ENCODE measurements at places on chromosomes 13 and 19.
A peak's percentile ranks its signal among the peaks of the same experiment; 100 is the strongest.

GRCh38 chr13:97432917-97433726 lies 847 bp upstream of the RAP2A start:
- peak; percentile 100 for DNase-seq

- DNase-seq = peak; percentile 24
Measured at GRCh38 chr13:78137404-78138142, 218.9 kb upstream of the EDNRB start.

DNA sequence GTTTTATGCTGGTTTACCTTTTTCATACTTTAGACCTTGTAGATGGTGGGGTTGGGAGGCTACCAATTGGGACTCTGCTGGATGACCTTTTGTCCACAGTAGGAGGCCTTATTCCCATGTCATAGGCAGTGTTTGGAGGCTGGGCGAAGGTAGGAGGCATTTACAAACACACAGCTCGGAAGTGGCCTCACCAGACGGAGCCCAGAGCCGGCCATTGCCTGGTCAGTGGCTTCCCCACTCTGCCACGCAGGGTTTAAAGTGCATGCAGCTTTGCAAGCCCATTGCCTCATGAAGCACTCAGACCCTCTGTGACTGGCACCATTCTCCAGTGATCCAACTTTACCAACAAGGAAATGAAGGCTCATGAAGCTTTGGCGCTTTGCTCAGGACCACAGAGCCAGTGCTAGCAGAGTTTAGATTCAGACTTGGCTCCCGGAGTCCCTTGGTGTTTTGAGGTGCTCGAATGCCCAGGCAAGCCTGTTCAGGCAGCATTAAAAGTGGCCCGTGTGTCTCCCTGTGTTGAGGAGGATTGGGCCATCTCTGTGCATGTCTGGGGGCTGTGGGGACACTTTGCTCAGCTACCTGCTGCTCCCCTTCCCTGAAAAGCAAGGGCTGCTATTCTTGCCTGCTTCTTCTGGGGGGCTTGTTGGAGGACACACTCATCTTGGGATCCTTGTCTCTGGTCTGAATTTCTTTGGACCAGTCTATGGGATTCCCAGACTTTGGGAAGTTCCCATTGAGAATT lies 148.7 kb downstream of the ZNF536 start:
- DNase-seq = no peak

DNA sequence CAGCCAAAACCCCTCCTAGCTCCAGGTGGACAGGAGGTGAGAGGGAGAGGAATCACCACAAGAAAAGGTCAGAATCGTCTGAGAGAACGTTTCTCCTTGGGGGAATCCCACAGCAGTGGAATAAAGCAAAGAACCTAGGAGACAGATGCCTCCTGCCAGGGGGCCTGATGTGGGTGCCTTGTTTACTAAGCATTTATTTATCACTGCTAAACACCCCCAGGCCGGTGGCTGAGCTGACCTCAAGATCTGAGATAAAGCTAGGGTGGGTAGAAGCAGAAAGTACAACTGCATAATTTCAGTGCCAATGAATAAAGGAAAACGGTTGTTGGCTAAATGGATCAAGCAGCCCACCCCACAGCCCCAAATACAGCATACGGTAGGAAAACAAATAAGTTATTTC lies 33.9 kb upstream of the ATP11A start:
- DNase-seq = no peak

DNA sequence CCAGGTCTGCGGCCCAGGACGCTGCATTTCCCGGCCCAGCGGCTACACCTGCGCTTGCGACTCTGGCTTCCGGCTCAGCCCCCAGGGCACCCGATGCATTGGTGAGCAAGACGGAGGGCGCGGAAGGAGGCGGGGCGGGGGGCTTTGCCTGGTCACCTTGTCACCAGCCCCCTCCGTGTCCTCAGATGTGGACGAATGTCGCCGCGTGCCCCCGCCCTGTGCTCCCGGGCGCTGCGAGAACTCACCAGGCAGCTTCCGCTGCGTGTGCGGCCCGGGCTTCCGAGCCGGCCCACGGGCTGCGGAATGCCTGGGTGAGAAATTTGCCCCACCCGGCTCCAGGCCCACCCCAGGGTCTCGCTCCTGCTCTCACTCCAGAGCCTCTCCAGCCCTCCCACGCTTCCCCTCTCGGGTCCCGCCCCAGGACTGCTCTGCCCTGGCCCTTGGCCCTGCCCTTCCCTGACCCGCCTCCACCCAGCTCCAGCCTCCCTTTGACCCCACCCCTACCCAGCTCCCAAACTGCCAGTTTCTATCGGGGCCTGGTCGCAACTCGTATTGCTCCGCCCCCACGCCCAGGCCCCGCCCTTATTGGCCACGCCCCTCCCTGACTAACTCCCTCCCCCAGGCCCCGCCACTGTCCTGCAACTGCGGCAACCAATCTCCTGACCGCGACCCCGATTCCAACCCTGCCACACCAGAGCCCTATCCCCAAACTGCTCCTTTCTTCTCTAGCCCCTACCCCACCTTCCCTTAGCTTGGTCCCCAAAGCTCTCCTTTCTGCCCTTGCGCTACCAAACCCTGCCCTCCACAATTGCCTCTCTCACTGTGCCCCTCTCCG lies 8.6 kb downstream of the LTBP4 start:
- DNase-seq = peak; percentile 88

- no peak for DNase-seq
Measured at GRCh38 chr19:2678044-2678671, 24.3 kb downstream of the GNG7 start.

- no peak for DNase-seq
Measured at GRCh38 chr13:69704311-69704710, 403.3 kb upstream of the ATXN8OS start.

- DNase-seq = no peak
Measured at GRCh38 chr13:74000876-74001275, 133.3 kb downstream of the KLF12 start.

All from activated T-cell treated with anti-CD3 and anti-CD28 coated beads, Interleukin-2, amount 50 U/mL, for 1 hour (primary cell).